Progenitor cell of endocrine pancreas (in vitro differentiated cells): ENCODE measurements at places on chromosomes 12 and 14.

DNA sequence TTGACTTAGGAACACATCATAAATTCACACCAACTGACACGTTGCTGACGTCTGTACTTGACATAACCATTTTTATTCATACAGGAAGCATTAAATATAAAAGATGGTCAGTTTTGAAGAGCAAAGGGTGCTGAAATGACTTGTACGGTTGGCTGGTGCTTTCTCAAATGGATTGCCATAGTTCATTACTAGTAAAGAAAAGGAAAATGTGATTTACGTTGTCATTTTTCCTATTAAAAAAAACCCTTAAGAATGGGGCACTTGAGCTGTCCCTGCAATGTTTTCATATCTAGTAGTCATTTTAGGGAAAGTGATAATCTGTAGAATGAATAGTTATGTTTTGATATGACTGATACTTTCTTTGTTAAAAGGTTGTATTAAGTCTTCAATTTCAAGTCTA is 22.5 kb upstream of the MANSC4 start:
- peaks cover 7% of the 10 kb centered on the region for H3K4me1 ChIP-seq
- no peak for DNase-seq
- no peaks in the 10 kb centered on the region for H3K27me3 ChIP-seq
- no peak overlapping the region for H3K4me3 ChIP-seq

- no peak overlapping the region for H3K4me3 ChIP-seq
- H3K4me1 ChIP-seq, result no peaks in the 10 kb centered on the region
- H3K27ac ChIP-seq, result no peak overlapping the region
- H3K36me3 ChIP-seq, result no peaks in the 10 kb centered on the region
Measured at GRCh38 chr12:48601013-48601756, 31.3 kb upstream of the LALBA start.

DNA sequence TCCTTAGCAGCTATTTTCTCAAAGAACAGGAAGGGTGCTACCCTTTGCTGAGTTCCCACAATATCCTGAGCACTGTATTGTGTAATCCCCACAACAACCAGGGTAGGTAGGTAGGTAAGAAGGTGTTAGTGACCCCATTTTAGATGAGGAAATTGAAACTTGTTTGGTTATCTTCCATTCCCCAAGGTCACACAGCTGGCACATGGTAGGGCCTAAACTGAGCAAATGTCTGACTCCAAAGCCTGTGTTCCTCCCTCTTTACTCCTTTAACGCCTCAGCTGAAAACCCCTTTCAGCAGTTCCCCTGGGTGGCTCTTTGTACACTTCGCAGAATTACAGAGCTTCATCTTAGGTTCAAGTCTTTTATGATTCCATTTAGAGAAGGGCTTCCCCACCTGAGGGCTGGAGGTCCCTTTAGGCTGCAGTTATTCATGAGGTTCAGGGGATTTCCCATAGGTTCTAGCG is 26.5 kb upstream of the RIC8B start:
- no peak for DNase-seq
- H3K27me3 ChIP-seq, result peaks cover 7% of the 10 kb centered on the region
- H3K36me3 ChIP-seq, result no peaks in the 10 kb centered on the region

DNA sequence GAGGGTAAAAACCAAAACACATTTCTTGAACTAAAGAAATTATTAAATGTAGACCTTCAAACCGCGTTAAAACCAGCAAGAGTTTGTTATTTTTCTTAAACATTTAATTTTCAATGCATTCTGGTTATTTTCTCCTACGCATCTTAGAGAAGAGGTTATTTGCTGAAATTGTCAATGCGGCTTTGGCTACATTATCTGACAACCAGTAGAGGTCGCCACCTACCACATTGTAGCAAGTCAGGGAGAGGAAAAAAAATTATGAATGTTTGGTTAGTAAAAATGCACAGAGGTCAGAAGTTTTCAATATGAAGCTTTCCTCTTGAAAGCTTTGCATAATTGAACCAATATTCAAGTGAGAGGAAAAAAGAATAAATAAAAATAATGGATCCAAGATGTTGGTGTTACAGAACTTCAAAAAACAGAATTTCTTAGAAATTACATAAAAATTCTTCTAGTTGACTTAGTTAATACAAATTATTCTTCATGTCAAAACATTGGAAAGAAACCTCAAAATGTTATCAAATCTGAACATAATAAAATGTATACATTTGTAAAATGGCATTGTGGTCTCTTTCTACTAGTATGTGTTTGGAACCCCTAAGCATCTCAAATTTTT is 159.4 kb upstream of the TMTC2 start:
- H3K27ac ChIP-seq, result no peak overlapping the region
- no peaks in the 10 kb centered on the region for H3K27me3 ChIP-seq
- no peak overlapping the region for H3K4me3 ChIP-seq
- DNase-seq, result no peak
- peaks cover 13% of the 10 kb centered on the region for H3K4me1 ChIP-seq

GRCh38 chr12:59580050-59580449 is 15.8 kb upstream of the SLC16A7 start:
- no peak overlapping the region for H3K4me3 ChIP-seq
- no peak overlapping the region for H3K27ac ChIP-seq
- H3K4me1 ChIP-seq, result peaks cover 2% of the 10 kb centered on the region
- no peak for DNase-seq
- no peaks in the 10 kb centered on the region for H3K36me3 ChIP-seq

DNA sequence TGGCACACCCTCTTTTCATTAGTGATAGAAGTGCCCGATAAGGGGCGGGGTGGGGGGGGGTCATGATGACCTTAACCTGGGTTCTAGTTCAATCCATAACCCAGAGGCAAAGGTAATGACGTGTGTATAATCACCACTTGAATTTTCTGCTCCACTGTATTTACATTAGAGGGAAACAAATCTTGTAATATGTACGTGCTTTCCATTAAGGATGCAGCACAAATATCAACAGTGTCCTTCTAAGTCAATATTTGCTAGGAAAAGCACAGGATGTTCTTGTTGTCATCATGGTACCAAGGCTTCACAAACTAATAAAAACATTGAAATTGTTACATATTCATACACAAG is 121.2 kb upstream of the SLC38A2 start:
- no peak overlapping the region for H3K4me3 ChIP-seq
- H3K27ac ChIP-seq, result no peak overlapping the region
- no peaks in the 10 kb centered on the region for H3K36me3 ChIP-seq
- H3K4me1 ChIP-seq, result peaks cover 27% of the 10 kb centered on the region
- DNase-seq, result no peak
- no peaks in the 10 kb centered on the region for H3K27me3 ChIP-seq

DNA sequence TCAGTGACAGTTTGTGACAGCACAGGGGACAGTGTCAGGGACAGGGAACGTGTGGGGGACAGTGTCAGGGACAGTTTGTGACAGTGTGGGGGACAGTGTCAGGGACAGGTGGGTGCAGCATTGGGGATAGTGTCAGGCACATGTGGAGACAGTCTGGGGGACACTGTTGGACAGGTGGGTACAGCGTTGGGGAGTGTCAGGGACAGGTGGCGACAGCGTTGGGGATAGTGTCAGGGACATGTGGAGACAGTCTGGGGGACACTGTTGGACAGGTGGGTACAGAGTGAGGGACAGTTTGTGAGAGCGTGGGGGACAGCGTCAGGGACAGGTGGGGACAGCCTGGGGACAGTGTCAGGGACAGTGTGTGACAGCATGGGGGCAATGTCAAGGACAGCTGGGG is 140.0 kb downstream of the TMEM121 start:
- no peaks in the 10 kb centered on the region for H3K27me3 ChIP-seq
- H3K27ac ChIP-seq, result no peak overlapping the region
- peaks cover 4% of the 10 kb centered on the region for H3K36me3 ChIP-seq
- DNase-seq, result no peak
- no peak overlapping the region for H3K4me3 ChIP-seq

DNA sequence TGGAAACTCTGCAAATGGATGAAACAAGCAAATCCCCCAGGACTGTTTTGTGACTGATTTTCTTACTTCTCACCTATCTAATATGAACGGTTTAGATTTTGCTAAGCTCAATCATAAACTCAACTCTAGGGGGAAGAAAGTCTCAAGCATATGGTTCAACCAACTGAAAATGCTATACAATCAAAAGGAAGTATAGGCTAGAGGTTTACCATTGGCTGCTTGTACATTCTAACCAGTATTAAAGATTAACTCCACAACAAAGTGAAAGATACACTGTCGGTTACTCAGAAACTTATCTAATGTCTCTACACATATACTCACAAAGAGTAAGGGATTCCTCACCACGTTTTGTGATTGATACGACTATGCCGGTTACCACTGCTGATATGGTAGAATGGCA is 281.8 kb upstream of the SOX5 start:
- no peak overlapping the region for H3K27ac ChIP-seq
- DNase-seq, result no peak
- H3K4me3 ChIP-seq, result no peak overlapping the region
- H3K36me3 ChIP-seq, result no peaks in the 10 kb centered on the region
- no peaks in the 10 kb centered on the region for H3K27me3 ChIP-seq
